ENCODE measurements at places on chromosomes 1 and 21.
A peak's percentile ranks its signal among the peaks of the same experiment; 100 is the strongest.

- DNase-seq = no peak
Observed at GRCh38 chr1:59432531-59433439, 135.9 kb downstream of the FGGY start.

GRCh38 chr1:192705510-192705909, 69.6 kb downstream of the RGS13 start:
- DNase-seq = no peak

GRCh38 chr1:189627427-189627826, 850.2 kb downstream of the BRINP3 start:
- DNase-seq = no peak

DNA sequence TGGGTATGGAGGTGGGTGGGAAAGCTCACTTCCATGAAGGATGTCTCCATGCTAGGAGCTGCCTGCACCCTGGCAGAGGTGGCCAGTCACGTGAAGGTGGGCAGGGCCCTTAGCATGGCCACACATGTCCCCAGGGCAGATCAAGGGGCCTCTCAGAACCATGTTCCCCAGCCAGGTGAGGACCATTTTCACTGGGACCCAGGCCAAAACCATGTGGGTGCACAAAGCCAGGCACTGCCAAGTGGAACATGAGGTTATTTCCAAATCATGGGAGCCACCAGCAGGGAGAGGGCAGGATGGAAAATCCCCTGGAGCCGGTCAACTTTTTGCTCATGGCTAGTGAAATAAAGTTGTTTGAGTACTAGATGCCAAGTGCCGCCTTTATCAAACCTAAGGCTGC, 9.7 kb downstream of the ZNF692 start:
- no peak for DNase-seq

- DNase-seq = no peak
Observed at GRCh38 chr1:12539705-12540579, 78.1 kb downstream of the DHRS3 start.

DNA sequence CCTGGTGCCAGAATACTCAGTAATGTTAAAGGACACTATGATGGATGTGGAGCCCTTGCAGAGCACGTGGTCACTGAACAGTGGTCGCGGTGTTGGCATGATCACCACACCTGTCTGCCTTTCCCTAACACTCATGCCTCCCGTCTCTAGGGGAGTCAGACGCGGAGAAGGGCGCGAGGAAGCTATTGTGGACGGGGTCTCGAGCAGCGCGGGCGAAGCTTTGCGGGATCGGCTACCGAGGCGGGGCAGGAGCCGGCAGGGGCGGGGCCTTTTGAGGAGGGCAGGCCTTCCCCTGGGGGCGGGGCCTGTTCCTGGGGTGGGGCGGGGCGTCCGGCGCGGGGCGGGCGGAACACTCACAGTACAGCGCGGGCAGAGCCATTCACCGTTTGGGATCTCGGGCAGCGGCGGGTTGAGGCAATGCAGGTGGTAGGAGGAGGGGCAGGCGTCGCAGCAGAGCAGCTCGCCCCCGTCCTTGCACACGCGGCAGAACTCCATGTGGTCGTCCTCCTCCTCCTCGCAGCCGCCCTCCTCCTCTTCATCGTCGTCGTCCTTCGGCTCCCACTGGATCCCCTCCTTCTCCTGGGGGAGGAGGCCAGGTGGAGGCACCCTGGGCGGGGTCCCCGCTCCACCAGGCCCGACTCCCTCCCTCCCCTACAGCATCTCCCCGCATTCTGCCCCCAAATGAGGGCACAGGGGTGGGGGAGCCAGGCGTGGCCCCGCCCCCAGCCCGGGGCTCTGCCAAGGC, 31.5 kb downstream of the CHD5 start:
- DNase-seq = no peak

DNA sequence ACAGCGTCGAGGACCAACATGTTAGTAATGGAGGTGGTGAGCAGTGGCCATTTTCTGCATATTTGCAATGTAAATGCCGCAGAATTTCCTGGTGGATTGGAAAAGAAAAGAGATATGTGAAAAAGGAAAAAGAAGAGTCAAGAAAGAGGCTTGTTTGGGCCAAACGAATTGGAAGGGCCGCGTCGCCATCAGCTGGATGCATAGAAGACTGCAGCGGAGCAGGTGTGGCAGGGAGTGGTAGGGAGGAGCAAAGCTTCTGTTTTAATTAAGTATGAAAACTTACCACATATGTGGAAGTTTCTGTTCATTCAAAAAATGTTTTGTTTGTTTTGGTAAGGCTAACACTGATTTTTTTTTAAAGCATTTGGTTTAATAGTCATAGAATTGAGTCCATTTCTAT, 690.7 kb downstream of the NCAM2 start:
- DNase-seq = no peak

DNA sequence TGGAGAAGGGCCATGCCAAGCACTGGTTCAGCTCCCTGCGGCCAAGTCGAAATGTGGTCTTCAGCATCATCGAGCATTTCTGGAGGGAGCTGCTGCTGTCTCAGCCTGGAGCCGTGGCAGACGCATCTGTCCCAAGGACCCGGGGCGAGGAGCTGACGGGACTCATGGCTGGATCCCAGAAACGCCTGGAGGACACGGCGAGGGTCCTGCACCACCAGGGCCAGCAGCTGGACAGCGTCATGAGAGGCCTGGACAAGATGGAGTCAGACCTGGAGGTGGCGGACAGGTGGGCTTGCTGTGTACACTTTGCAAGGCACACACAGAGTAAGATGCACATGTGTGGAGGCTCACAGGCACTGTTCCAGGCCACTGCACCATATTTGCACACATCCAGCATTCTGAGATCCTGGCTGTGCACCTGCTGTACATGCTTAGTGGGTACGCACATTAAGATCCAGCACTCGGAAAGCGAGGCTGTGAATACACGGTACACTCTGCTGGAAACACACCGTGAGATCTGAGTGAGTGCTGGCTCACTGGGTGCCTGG, 12.8 kb downstream of the SNAP47 start:
- DNase-seq = no peak

DNA sequence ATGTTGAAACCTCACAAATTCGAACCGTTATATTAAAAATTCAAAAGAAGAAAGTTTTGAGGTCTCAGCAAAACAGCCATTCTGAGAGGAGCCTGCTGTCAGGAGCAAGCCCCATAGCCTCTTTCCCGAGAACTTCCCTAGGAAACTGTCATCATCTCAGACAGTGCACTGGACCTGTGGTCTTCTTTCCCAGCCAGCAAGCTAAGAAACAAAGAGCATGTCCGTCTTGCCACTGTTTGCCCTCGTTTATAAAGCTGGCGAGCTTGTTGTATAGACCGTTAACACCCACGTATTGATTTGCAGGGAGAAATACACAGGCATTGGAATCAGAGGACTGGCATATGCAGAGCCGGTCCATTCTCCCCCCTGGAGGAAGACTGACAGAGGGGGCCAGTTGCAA, 407.0 kb downstream of the NPHP4 start:
- no peak for DNase-seq

DNA sequence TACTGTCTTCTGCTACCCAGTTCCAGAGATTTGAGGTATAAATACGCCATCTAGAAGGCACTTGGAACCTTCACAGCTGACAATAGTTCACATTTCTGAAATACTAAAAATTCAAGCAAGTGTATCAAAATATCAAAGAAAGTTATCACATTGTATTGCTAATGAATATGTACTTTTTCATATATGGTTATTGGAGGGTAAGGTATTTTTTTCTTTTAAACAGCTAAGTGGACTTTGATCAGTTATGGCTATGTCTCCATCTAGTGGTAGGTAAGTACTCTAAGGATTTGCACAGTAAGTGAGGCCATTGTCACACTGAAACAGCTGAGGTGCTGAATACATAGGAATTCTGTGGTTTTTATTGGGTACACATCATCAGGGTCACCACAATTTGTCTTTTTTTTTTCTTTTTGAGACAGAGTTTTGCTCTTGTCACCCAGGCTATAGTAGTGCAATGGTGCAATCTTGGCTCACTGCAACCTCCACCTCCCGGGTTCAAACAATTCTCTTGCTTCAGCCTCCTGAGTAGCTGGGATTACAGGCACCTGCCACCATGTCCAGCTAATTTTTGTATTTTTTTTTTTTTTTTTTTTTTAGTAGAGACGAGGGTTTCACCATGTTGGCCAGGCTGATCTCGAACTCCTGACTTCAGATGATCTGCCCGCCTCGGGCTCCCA, 49.1 kb upstream of the CR2 start:
- peak; percentile 25 for DNase-seq

- no peak for DNase-seq
Observed at GRCh38 chr21:29678626-29679025, 261.2 kb downstream of the GRIK1 start.

DNA sequence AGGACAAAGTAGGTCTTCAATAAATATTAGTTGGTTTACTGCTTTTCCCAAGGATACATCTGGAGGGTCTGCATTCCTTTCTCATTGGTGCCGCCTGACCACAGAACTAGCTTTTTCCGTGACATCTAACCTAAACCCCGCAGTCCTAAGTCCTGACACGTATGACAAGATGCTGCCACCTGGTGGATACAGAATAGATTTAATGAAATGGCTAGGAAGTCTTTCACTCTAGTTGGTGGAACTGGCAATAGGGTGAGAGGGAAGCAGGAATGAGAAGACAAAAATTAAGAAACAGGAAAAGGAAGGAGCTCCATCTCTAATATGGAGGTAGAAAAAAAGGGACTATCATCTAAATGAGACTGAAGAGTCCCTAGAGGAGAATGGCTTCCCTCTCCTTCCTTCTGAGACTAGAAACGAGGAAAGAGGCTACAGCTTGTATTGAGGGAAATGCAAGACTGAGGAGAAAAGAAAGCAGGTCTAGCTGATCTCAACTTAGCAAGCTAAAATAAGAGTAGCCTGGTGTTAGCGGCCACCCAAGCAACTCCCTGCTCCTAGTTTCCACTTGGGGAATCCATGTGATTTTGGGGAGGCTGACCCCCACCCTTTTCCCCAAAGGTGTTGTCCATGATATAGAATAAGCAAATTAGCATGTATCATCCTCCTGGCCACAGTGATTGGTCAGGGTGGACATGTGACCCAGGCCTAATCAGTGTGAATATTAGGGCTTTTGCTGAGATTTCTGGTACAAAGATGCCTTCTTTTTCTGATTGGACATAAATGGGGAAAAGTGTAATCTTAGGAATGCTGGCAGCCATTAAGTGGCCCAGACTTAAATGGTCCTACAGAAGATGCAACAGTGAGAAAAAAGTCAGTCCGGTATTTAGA, 5.9 kb downstream of the RFX5 start:
- DNase-seq = peak; percentile 56

GRCh38 chr1:160971618-160972056, 17.0 kb upstream of the ITLN2 start:
- DNase-seq = no peak

DNA sequence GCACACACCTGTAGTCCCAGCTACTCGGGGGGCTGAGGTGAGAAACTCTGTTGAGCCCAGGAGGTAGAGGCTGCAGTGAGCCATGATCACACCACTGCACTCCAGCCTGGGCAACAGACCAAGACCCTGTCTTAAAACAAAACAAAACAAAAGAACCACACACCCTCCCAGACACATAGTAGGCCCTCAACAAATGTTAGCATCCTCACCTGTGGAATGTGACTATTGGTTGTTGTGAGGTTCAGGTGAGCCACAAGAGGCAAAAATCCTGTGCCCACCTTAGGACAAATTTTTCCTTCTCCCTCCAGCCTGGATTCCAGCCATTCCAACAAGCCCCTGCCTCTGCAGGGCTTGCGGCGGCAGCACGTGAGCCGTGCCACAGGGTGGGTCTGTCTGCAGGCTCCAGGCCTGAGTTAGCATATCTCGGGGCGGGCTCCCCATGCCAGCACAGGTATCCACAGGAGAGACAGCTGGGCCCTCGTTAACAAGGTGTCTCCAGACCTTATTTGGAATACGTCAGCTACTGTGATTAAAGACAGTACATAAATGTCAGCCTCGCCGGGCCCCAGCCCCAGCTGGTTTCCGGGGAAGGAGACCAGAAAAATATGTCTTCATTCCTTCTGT, 17.4 kb downstream of the C1QB start:
- no peak for DNase-seq

GRCh38 chr1:235017719-235018118, 110.9 kb downstream of the TOMM20 start:
- no peak for DNase-seq

DNA sequence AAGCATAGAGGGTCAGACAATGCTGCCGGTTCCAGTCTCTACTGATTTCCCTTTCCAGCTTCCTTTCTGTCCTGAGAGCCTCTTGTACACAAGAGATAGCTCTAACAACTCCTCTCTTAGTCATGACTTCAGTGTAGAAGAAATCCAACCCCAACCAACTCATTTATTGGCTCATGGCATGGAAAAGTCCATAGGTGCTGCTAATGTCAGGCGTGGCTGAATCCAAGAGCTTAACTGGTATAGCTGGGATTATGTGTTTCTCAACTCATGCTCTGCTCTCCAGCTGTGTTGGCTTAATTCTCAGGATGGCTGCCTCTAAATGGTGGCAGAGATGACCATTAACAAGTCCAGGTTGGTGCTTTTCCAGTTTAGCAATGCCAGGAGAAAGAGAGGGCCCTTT, 12.4 kb upstream of the THRAP3 start:
- no peak for DNase-seq

DNA sequence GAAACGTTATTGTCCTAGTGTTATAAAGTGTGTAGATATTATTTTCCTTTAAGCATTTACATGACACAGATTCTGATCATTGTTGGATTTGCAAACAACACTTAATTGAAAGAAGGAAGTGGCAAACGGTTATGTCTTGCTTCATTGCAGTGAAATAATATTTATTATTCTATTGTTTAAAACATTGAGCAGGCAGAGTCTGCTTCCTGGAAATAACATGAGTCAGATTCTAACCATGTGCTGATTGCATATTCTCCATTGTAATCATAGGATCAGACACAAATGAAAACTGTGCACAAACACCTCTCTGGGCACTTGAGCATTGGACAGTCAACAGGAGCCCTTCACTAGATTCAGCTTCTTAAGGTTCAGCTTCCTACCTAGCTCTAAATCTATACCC, 46.8 kb upstream of the USP25 start:
- no peak for DNase-seq

DNA sequence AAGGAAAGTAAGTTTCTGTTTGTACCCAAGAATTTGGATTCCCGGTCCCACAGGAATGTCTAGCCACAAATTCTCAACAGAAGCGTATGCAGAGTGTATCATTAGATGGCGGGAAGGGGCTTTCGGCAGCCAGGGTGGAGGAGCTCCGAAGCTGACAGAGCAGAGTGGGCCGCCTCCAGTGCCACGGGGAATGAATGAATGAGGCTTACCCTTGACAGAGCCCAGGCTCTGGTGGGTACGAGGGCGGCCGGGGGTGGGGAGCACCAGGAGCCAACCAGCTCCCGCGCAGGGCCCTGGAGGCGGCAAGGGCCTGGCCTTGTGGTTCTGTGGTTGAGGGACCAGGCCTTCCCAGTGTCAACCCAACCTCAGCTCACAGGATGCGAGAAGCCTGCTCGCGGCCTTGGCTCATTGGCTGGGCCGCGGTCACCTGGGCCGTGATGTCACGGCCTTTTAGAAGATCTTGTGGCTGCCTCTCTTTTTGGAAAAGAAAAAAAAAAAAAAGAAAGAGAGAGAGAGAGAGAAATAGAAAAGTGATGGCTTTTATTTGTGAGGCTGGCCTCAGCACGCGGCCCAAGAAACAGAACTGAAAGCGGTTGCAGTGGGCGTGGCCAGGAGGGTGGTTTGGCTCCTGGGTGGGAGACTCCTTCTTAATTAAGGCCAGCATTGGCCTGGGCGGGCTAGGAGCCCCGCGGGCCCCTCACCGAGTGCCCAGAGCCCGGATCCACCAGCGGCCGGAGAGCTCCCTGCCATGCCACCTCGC, 34.9 kb upstream of the RUNX3 start:
- DNase-seq = peak; percentile 60
